ENCODE measurements at places on chromosomes 16 and 17. TPM values are rescaled to one million over a fixed set of nuclear protein-coding genes. Genes with fewer than 3 reads are reported as not detected.

GRCh38 chr16:14028202-14028601 lies 42.9 kb upstream of the MRTFB start:
- DNase-seq, result no peak
- no peaks in the 10 kb centered on the region for H3K27me3 ChIP-seq
- H3K4me3 ChIP-seq, result no peak overlapping the region
- H3K27ac ChIP-seq, result no peak overlapping the region

DNA sequence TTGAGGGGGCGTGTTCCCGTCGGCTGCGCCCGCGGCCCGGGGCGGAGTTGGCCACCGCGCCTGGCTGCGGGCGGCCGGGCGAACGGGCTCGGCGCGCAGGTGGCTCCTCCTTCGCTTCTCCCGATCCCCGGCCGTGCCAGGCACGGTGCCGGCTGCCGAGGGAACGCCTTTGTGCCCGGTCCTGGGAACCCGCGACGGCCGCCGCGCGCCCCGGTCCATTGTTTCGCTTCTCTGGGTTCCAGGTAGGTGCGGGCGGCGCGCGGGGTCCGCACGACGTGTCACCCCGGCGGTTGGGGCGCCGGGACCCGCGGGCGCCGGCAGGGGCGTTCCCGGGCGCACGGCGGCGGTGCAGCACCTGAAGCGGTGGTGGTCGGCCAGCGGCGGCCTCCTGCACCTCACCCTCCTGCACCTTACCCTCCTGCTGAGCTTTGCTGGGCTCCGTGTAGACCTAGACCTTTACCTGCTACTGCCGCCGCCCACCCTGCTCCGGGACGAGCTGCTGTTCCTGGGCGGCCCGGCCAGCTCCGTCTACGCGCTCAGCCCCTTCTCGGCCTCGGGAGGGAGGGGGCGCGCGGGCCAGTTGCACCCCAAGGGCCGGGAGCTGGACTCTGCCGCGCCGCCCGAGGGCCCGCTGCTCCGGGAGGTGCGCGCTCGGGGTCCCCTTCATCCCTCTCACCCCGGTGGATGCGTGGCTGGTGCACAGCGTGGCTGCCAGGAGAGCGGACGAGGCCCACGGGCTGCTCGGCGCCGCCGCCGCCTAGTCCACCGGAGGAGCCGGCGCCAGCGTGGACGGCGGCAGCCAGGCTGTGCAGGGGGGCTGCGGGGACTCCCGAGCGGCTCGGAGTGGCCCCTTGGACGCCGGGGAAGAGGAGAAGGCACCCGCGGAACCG lies 99.9 kb downstream of the EFCAB13 start:
- no peak overlapping the region for H3K27ac ChIP-seq
- H3K27me3 ChIP-seq, result no peaks in the 10 kb centered on the region
- peak; percentile 74 for DNase-seq
- no peaks in the 10 kb centered on the region for H3K4me1 ChIP-seq
- H3K4me3 ChIP-seq, result peak overlapping the region; percentile 47
- H3K36me3 ChIP-seq, result no peaks in the 10 kb centered on the region

The MIF4GD gene
- 26.2 TPM for total RNA-seq

The ZFP3 gene
- 4.0 TPM for total RNA-seq

The BLMH gene
- 37.8 TPM for total RNA-seq
